H7 (cell line): ENCODE measurements at places on chromosomes 16 and 17. TPM values are rescaled to one million over a fixed set of nuclear protein-coding genes. Genes with fewer than 3 reads are reported as not detected.

Gene ENPP7
- not detected in 2 replicates for total RNA-seq

Gene SOST
- not detected in 2 replicates for total RNA-seq

Gene OSGIN1
- total RNA-seq, result 1.3 and 1.6 TPM in 2 replicates

Gene CD300A
- 0.07 and 0.48 TPM in 2 replicates for total RNA-seq

Gene GUCY2D
- total RNA-seq, result not detected in 2 replicates
